Naive thymus-derived CD8-positive, alpha-beta T cell (primary cell): ENCODE measurements at places on chromosomes 1 and 21. TPM values are rescaled to one million over a fixed set of nuclear protein-coding genes. Genes with fewer than 3 reads are reported as not detected.

GRCh38 chr1:237953238-237953637 lies 62.5 kb upstream of the ZP4 start:
- H3K27ac ChIP-seq: no peak overlapping the region
- no peaks in the 10 kb centered on the region for H3K4me1 ChIP-seq
- H3K36me3 ChIP-seq: no peaks in the 10 kb centered on the region
- no peak for DNase-seq
- no peaks in the 10 kb centered on the region for H3K27me3 ChIP-seq
- H3K4me3 ChIP-seq: no peak overlapping the region

- H3K4me1 ChIP-seq: no peaks in the 10 kb centered on the region
- DNase-seq: no peak
- H3K27me3 ChIP-seq: no peaks in the 10 kb centered on the region
These were observed 34.9 kb downstream of the TMCO4 start for GRCh38 chr1:19764848-19765247.

- no peaks in the 10 kb centered on the region for H3K4me1 ChIP-seq
- H3K27ac ChIP-seq: no peak overlapping the region
- no peaks in the 10 kb centered on the region for H3K36me3 ChIP-seq
- DNase-seq: no peak
- peaks cover 18% of the 10 kb centered on the region for H3K27me3 ChIP-seq
These were observed 133.2 kb upstream of the KCNJ15 start for GRCh38 chr21:38123626-38124025.

The HIVEP3 gene
- 6.3 TPM for total RNA-seq

The SFN gene
- total RNA-seq: 0.47 TPM

The TMEM82 gene
- total RNA-seq: not detected
